Activated T-helper 1 cell treated with Interleukin-2 at 50 U/mL for 16 hours (primary cell): ENCODE measurements at places on chromosomes 16 and 17.
A peak's percentile ranks its signal among the peaks of the same experiment; 100 is the strongest.

GRCh38 chr17:43694081-43694870, 32.6 kb upstream of the MEOX1 start:
- peak; percentile 48 for DNase-seq

DNA sequence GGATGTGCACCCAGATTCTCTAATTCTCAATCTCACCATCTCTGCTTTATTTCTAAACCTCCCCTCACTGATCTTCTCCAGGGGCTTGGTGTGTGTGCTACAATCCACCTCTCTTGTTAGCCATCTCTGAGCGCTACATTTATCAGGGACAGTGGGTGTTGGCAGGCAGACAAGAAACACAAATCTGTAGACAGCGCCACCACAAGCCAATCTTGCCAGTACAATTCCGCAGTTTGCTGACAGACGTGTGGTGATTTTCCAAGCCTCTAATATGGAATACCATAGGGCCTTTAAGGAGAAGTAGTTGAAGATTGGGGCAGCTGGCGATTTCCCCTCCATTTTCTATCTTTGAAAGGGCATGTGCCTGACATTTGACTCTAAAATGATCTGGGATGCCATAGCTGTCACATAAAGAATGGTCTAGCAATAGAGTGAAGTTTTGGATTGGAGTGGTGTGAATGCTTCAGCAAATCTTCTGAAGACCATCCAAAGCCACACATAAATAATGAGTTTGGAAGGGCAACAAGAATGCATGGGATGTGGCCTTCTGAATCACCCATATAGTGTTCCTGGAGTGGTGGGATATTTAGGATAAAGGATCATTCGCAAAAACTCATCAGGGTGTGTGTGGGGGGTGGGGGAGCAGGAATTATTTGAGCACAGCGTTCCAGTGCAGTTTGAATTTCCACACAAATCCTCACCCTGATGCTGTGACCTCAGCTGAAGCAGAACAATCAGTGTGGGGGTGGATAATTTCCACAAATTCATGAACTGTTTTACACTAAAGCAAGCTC, 12.0 kb upstream of the ANKFN1 start:
- no peak for DNase-seq

DNA sequence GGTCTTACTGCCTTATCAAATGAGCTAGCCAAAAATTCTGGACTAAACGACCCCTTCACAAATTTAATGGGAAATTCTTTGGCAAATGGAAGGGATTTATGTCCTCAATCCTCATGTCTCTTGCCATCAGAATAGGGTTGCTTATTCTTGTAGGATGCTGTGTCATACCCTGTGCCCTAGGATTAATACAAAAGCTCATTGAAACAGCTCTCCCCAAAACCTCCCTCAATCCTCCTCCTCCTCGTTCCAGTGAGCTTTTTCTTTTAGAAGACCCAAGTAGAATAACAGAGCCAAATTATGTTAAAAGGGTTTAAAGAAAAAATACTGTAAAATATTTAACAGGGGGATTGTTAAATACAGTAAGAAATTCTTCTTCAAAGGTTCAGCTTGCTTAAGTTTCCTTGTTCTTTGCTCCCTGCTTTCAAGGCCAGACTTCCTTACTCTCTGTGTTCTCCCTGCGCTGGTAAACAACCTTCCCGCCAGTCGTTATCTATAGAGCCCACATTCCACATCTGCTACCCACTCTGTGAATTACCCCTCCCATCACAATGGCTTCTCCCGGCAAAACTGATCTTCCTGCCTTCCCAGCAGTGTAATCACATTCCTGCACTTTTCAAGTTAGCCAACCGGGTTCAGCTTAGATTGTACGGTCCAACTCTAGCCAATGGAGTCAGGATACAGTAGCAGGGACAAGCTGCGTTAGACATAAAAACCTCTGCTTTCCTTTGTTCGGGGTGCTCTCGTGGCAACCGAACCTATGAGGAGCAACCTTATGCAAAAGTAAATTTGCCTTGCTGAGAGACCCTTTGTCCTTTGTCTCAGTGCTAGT, 9.7 kb downstream of the HPR start:
- no peak for DNase-seq

- no peak for DNase-seq
These were observed 48.9 kb downstream of the SMPD3 start for GRCh38 chr16:68399456-68399855.

- DNase-seq, result no peak
These were observed 259.3 kb downstream of the PARN start for GRCh38 chr16:14370736-14371234.

GRCh38 chr17:49603238-49603637, 27.6 kb downstream of the NXPH3 start:
- DNase-seq, result no peak

GRCh38 chr16:48603647-48604376, 6.2 kb downstream of the N4BP1 start:
- no peak for DNase-seq

DNA sequence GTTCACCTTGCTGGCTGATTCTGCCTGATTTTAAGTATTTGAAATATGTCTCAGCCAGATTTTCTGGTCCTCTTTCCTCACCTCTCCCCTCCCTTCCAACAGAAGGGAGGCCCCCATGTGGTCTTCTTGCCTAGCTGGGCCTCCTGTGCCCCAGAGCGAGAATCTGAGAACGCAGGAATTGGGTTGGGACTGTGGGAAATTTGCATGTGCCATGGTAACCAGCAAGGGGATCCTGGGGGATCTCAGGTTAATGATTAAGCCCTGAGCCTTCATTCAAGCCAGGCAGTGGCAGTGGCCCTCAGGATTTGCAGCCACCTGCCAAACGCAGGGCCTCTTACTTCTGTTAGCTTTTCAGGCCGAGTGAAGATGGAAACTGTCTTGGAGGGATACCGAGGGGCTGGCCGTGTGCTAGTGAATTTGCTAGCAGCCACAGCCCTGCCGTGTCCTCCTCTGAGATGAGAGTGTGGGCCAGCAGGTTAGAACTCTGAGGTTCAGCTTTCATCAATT, 40.2 kb downstream of the KSR1 start:
- no peak for DNase-seq

- no peak for DNase-seq
These were observed 6.6 kb upstream of the RHOT2 start for GRCh38 chr16:661184-661821.

GRCh38 chr17:69412251-69412671, 2.2 kb upstream of the MAP2K6 start:
- DNase-seq, result no peak

DNA sequence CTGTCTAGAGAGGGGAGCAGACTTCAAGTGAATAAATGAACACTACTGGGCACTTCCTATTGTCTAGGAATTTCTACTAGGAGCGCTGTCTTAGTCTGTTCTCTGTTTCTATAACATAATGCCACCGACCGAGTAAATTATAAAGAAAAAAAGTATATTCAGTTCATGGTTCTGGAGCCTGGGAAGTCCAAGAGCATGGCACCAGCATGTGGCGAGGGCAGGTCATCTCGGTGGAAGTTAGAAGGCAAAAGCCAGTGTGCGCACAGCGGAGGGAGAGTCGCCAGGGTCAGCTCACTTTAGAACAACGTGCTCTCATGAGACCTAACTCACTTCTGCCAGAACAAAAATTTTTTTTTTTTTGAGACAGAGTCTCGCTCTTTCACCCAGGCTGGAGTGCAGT, 35.5 kb upstream of the RPH3AL start:
- DNase-seq, result no peak

DNA sequence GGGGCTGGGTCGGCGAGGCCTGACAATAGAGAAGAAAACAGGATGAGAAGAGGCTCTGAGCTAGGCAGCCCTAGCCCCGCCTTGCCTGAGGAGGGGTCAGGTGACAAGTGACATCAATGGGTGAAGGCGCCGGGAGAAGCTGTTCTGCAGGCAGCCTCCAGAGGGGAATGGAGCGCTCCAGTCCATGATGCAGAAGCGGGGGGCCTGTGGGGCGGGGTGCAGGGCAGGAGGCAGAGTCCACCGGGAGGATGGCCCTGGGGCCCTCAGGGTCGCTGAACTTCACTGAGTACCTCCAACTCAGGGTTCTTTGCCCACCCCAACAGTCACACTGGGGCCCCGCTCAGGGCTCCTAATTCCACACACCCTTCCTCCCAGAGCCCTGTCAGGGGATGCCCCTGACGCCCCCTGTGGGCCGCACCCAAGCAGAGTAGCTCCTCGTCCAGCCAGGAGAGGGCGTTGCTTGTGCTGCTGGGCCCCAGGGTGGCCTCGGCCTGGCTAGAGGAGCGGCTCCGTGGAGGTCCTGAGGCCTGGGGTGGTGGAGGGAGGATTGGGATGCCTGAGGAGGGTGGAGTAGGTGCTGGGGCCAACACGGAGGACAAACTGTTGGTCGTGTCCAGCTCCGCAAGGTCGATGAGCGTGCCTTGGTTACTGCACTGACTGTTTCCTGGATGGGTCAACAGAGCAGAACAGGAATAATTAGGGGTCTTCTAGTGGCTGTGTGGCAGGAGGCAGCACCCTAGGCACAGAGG, 20.8 kb downstream of the GGA3 start:
- no peak for DNase-seq

- no peak for DNase-seq
These were observed 12.3 kb downstream of the LRRC3C start for GRCh38 chr17:39939588-39940419.

GRCh38 chr17:50272711-50273653, 1.3 kb upstream of the TMEM92 start:
- DNase-seq, result peak; percentile 28

- no peak for DNase-seq
These were observed 78.5 kb upstream of the NACA2 start for GRCh38 chr17:61669522-61669921.

DNA sequence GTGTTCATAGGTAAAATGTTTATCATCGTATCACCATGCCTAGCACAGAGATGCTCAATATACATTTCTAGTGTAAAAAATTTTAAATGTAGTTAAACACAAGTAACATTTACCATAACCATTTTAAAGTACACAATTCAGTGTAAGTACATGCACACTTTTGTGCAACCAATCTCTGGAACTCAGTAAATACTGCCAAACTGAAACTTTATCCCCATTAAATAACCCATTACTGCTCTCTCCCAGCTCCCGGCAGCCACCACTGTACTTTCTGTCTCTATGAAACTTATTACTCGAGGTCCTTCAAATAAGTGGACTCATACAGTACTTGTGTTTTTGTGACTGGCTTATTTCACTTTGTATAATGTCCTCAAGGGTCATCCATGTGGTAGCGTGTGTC, 29.0 kb downstream of the RMI2 start:
- DNase-seq, result no peak

- DNase-seq, result no peak
These were observed 2.3 kb upstream of the SOX9 start for GRCh38 chr17:72118335-72119076.

DNA sequence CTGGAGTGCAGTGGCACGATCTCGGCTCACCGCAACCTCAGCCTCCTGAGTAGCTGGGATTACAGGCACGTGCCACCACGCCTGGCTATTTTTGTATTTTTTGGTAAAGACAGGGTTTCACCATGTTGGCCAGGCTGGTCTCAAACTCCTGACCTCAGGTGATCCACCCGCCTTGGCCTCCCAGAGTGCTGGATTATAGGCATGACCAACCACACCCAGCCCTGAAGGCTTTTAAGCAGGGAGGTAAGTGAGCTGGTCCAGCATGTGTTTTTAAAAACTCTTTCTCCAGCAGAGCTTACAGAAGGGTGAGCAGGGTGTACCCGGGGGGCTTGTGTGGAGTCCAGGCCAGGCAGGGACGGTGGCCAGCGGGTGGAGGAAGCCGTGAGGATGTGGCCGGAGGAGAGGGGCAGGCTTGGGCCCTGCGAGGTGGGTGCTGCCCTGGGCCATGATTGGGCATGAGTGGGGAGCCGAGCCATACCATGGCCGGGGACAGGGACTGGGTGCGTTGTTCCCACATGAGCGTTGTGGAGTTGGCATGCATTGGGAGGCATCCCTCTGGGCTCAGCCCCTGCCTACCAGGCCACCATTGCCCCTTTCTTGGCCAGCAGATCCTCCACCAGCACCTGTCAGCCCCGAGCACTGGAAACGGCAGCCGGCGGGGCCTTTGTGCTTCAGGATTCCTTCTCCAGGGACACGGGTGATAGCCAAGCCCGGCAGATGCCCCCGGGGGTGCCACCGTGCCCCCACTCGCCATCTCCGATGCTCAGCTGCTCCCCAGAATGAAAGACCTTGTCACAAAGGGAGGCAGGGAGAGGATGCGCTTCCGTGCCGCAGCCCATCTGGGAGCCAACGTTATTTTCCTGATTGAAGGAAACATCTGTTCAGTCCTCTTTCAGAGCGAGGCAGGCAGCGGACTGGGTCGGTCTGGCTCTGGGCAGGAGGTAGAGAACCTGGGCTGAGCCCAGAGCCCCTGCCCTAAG, 64.5 kb downstream of the RAI1 start:
- no peak for DNase-seq

- DNase-seq, result no peak
These were observed 119.5 kb upstream of the TNRC6C start for GRCh38 chr17:77838748-77839697.

- no peak for DNase-seq
These were observed 96.4 kb upstream of the TNRC6C start for GRCh38 chr17:77861981-77862645.

- peak; percentile 41 for DNase-seq
These were observed 9.6 kb downstream of the LLGL2 start for GRCh38 chr17:75535119-75535537.

DNA sequence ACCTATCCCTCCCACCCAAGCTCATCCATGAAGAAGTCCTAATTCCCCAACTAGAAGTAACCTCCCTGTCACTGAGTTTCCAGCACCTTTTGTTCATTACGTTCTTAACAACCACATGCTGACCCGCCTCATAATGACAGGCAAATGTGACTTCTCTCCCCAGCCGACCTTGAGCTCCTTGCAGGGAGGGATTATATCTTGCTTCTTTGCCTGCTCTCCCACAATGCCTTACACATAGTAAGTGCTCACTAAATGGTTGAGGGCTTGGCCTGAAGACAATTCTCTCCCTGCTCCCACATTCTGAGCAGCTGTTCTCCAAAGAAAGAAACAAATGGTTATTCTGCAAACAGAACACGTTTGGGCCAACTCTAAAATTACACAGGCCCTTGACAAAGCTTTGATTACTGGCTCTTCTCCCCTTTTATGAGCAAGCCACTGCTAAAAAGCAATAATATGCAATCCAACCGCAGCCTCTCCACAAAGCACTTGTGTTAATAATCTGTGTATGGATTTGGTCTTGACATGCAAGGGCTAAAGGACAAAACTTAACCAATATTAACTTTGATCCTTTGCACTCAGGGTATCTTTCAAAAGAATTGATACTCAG, 23.2 kb downstream of the SLC39A11 start:
- no peak for DNase-seq

DNA sequence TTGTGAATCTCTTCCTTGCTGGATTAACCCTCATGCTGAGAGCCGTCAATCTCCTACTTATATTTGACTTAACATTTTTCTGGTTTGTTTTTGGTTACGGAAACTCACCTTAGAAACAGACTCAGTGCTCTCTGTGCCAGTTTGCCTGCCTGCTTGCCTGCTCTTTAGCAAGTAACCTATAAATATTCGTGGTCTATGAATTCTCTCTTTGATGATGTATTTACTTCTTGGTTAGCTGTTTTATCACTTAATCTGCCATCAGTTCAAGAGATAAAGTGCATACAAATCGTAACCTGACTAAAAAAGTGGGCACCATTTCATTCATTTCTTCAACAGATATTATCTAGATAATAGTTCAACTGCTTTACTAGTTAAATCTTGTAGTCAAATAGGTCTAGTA, 26.7 kb downstream of the CYB5B start:
- DNase-seq, result no peak

- no peak for DNase-seq
These were observed 413.4 kb downstream of the KCNJ2 start for GRCh38 chr17:70582777-70583176.
